ENCODE measurements at places on chromosomes 16 and 17.

DNA sequence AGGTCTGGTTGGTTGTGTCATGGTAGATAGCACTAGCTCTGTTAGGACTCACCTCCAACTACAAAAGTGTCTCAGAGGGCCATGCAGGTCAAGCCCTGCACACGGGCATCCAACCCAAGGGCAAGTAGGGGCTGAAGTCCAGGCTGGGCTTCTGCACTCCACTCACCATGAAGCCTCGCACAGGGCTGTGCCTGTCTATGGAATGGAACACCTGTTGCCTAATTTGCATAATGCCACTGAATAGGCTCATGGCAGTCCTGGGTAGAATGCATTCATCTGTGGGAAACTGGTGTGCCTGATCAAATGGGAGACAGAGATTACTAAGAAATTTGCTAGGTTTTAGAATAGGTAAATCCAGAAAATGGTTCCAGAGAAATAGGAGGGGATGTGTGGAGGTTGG, 8.0 kb upstream of the AKAP1 start:
- no peak for DNase-seq

- DNase-seq: no peak
These were observed 38.1 kb downstream of the CDRT15 start for GRCh38 chr17:14198575-14198974.

GRCh38 chr17:40675905-40676304, 10.9 kb upstream of the KRT222 start:
- DNase-seq: no peak

- no peak for DNase-seq
These were observed 269.6 kb downstream of the SNX29 start for GRCh38 chr16:12245921-12246720.

GRCh38 chr16:75433732-75434413, 570 bp upstream of the CFDP1 start:
- peak; percentile 86 for DNase-seq

- no peak for DNase-seq
These were observed 7.6 kb upstream of the RPH3AL start for GRCh38 chr17:360092-360750.
